Activated T-helper 1 cell treated with anti-CD3 and anti-CD28 coated beads, Interleukin-2, amount 50 U/mL, for 16 hours (primary cell): ENCODE measurements at places on chromosomes 3 and 15.

DNA sequence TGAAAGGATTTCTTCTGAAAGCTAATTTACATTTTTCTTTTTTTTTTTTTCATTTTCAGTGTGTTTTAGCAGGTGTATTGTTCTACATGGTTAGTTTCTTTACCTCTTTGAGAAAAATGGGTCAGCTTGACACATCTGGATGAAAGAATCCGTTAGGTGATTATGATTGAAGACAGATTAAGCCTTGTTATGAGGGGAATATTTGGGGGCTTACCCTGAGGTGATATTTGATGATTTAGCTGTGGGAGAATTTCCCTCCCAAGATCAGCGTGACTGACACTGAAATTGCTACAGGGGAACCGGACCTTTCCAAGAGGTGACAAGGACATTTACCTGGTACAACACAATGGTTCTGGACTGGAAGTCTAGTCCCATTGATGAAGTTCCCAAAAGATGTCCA, 147.5 kb downstream of the NFKBIZ start:
- DNase-seq = no peak

GRCh38 chr3:11610044-11610671, 33.6 kb downstream of the VGLL4 start:
- no peak for DNase-seq

DNA sequence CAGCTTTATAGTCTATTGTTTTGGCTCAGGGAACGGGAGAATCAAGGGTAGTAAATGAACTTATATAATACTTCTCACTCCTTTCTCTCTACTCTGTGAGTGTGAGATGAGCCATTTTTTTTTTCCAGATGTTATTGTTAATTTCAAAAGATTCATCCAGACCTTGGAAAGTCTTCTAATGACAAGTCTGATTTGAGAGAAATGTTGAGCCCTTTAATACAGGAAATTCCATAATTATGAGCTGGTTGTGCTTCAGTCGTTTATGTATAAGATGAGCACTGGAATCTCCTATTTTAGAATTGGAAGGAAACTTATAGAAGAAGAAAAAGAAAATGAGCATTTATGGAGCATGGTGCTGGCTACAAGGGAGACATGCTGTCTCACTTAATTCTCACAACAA, 92.0 kb downstream of the FBN1 start:
- no peak for DNase-seq

- DNase-seq = no peak
Observed at GRCh38 chr3:68880632-68881031, 51.7 kb downstream of the TAFA4 start.

DNA sequence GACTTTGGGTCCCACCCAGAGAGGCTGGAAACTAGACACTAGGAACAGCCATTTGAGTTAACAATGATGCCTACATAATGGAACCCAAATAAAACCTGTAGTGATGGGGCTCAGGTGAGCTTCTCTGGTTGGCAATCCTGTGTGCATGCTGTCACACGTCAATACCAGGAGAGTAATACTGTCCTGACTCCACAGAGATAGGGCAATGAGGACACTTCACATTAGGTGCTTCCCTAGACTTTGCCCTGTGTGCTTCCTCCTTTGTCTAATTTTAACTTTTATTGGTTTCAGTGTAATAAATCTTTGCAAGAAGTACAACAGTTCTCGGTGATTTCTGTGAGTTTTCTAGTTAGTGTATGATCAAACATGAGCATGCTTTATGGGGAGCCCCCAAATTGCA, 281.8 kb upstream of the ARRDC4 start:
- DNase-seq = no peak

DNA sequence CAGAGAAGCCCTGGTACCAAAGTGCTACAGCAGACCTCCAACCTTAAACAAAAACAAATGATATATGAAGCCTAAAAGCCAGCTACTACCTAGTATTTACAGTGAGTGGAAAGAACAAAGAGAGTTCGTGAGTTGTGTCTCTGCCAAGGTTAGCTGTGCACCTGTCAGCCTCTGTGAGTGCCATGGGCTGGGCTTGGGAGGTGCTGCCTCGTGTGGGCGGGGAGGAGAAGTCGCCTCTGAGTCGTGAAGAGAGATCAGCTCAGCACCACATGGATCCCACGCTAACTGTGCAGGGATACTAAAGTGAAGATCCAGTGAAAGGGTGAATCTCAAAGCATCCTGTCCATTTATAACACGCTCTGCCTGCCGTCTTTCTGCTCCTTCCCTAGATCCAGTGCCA, 101.9 kb downstream of the CHDH start:
- DNase-seq = no peak

DNA sequence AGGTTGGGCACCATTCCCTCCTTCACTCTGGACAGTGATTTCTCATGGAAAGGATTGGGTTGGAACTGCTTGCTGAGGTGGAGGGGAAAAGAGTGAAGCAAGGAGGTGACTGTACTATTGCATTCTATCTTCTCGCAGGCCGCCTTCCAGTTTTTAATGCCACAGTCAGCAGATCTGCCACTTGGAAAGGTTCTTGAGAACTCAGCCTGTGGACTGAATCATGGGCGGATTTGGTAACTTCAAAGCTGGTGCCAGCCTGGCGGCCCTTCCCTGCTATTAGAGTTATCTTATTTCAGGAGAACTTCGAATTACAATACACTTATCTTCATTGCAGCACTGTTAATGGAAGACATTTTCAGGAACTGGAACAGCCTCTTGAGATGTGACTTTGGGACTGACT, 23.1 kb upstream of the SLC28A2 start:
- DNase-seq = no peak

GRCh38 chr3:17820275-17820674, 77.8 kb upstream of the TBC1D5 start:
- no peak for DNase-seq

GRCh38 chr15:48571510-48571909, 74.0 kb downstream of the FBN1 start:
- no peak for DNase-seq

DNA sequence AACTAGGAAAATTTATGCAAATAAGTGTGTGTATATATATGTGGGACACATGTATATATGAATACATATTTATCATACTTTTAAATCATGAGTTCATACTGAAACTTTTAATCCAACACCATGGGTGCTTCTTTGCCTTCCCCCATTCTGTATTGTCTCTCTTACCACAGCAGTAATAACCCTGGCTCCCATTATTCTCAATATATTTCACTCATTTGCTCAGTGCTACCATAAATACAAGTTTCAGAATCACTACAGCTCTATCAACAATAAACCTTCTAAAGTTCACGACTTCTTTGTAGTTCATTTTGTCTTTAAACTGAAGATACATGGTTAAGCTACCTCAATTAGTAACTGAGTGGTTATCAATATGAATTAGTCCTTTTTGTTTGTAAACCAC, 82.2 kb downstream of the PCCB start:
- no peak for DNase-seq

DNA sequence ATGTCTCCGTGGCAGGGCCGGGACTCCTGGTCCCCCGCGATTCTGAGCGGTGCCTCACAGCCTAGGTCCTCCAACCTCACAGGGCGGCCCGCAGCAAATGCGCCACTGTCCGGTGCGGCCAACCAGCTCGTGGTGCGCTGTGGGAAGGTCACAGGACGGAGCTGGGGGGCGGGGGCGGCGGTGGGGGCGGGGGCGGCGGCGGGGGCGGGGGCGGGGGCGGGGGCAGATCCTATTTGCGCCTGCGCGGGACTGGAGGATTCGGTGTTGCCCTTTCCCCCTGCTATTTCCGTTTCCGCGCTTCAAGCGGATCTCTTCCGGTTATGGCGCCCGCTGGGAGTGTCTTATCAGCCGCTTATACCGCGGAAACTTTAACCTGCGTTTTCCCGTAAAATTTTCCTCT, 106.7 kb upstream of the SNRPN start:
- no peak for DNase-seq

- DNase-seq = no peak
Observed at GRCh38 chr3:161267646-161268045, 46.5 kb downstream of the NMD3 start.

DNA sequence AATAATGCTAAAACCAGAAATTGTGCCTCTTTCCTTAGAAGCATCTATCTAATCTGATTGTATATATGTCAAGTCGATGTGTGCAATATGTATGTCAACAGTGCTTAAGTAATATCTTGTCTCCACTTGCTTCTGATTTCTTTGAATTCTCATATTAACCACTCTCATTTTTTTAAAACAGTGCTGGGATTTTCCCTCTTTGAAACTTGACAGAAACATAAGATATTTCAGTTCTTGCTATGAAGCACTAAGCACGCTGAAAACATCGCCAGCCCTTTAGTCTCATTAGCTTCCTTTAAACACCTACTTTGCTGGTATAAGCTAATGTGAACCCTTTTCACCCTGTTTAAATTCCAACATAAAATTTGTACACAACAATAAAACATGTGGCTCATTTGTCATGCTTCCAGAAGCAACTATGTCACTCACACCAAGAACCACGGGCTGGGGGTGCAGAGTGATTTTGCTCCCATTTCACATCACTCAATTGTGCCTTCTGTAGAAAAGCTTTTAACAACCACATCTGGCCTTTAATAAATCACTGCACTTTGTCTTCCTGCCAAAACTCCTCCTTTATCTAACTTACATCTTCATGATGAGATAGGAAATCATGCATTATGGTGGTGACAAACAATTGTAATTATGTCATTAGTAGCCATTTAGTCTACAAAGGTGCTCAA, 185.2 kb downstream of the FOXP1 start:
- DNase-seq = no peak

- DNase-seq = no peak
Observed at GRCh38 chr15:27491666-27492621, 521.0 kb downstream of the GABRG3 start.
